ENCODE measurements at places on chromosomes 7 and 10. TPM values are rescaled to one million over a fixed set of nuclear protein-coding genes. Genes with fewer than 3 reads are reported as not detected.

The CALHM1 gene
- not detected for total RNA-seq

The ADRA2A gene
- 1.5 TPM for total RNA-seq

The HSPA12A gene
- 13.2 TPM for total RNA-seq

The CCDC136 gene
- total RNA-seq, result 6.6 TPM

The PIK3AP1 gene
- not detected for total RNA-seq

The CYP26C1 gene
- total RNA-seq, result under 0.01 TPM

The SFXN2 gene
- 9.6 TPM for total RNA-seq

The TRIM73 gene
- 0.20 TPM for total RNA-seq

The MYO3A gene
- total RNA-seq, result not detected

The C10orf62 gene
- not detected for total RNA-seq

The CRTAC1 gene
- not detected for total RNA-seq

The UCN3 gene
- total RNA-seq, result not detected

The CNTNAP2 gene
- total RNA-seq, result not detected

The ATP6V1F gene
- total RNA-seq, result 66.7 TPM

The PON2 gene
- total RNA-seq, result 41.2 TPM

The UMAD1 gene
- total RNA-seq, result 8.8 TPM

The TMEM176B gene
- not detected for total RNA-seq

The FEZF1 gene
- not detected for total RNA-seq

The PLEKHS1 gene
- not detected for total RNA-seq

The TFPI2 gene
- total RNA-seq, result 369 TPM

The AMPH gene
- 4.3 TPM for total RNA-seq

The AGR3 gene
- total RNA-seq, result not detected

The ZNF736 gene
- total RNA-seq, result 11.8 TPM

The SPDYE1 gene
- total RNA-seq, result not detected

The ZNF479 gene
- not detected for total RNA-seq

The LRRC4 gene
- under 0.01 TPM for total RNA-seq

The ZRANB1 gene
- total RNA-seq, result 13.2 TPM

The OPN4 gene
- total RNA-seq, result not detected

The PRPS1L1 gene
- not detected for total RNA-seq

The SLIT1 gene
- total RNA-seq, result 0.37 TPM

The TRPV5 gene
- total RNA-seq, result not detected

The ZNF503 gene
- 13.5 TPM for total RNA-seq
